T-helper 1 cell (primary cell): ENCODE measurements at places on chromosomes 12 and 14.

GRCh38 chr12:121579190-121579791, 1.5 kb downstream of the KDM2B start:
- DNase-seq = peak; percentile 37

GRCh38 chr12:65620046-65620445, 204.2 kb upstream of the HMGA2 start:
- DNase-seq = no peak

- DNase-seq = no peak
Measured at GRCh38 chr12:12553208-12553785, 9.4 kb downstream of the DUSP16 start.

GRCh38 chr14:49315570-49315969, 270.6 kb downstream of the RPS29 start:
- no peak for DNase-seq

DNA sequence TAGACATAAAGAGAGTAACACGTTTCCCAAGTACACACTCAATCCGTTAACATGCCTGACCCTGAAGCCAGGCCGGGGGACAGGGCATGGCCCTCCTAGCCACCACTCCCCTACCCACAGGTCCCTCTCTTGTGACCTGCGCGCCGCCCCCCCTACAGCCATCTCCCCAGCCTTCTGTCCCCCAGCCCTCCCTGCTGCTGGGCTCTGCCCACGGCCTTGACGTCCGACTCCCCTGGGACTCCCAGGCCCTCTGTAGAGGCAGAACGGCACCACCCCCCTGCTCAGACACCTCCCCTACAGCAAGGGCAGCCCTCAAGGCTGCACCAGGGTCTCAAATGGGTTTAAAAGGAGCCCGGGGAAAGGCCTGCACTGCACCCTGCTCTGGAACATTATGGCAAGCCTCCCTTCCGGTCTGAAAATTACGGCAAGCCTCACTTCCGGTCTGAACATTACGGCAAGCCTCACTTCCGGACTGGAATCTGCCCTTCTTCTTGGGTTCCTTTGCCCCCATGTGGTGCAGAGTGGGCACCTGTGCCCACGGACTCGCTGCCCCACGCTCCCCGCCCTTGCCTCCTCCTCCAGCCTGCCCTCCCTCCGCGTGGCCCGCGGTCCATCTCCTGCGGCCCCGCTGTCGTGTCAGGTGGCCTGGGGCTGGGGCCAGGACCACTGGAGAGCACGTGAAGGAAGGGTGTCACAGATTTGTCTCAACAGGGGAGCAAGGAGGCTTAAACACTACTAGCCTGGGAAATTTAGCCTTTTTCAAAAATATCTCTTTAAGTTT, 77.6 kb downstream of the MOK start:
- DNase-seq = no peak

DNA sequence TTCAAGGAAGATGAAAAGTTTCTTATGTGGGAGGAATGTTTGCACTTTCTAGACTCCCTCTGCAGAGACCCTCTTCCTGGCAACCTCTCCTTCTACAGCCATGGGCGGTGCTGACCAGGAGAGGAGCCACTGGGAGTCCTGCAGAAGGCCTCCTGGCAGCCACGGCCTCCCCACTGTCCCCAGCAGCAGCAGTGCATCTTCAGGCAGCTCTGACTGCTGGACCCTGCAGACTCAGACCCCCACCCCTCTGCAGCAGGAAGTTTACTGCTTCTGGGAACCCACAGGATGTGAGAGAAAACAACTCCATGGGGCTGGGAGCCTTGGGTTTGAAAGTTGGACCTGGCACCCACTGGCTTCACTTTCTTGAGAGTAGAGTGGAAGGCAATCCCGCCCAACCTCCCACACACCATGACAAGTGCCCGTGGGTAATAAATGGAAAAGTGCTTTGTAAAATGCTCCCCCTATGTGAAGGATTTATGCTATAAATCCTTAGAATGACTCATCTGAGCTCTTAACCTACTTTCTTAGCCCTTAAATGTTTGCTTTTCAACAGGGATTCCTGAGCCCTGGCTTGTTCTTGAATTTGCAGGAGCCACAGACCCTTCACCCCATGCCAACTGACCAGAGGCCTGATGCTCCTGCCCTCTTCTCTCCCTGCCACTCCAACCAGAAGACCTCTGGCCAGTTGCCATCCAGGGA, 37.5 kb upstream of the DDX11 start:
- DNase-seq = no peak

- no peak for DNase-seq
Measured at GRCh38 chr14:61404637-61405036, 83.3 kb downstream of the PRKCH start.

- no peak for DNase-seq
Measured at GRCh38 chr12:21849878-21850277, 75.4 kb upstream of the KCNJ8 start.

GRCh38 chr12:111216387-111217159, 152.3 kb downstream of the PHETA1 start:
- DNase-seq = no peak

DNA sequence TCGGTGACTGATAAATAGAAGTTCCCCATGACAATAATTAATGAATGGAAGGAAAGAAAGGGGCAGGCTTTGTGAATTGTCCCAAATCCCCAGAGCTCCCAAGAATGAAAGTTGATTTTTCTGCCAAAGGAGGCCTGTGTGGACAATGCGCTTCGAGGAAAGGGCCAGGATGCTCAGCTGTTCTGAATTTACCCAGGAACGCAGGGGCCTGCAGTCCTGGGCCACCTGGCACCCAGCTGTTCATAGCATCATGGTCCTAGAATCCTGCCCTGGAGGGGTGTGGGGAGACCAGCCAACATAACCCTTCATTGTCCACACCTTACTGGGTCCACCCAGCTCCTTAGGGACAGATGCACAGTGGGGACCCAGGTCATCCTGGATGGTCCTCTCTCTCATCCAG, 587.5 kb downstream of the BCL11B start:
- DNase-seq = no peak

- DNase-seq = no peak
Measured at GRCh38 chr12:111173836-111174235, 195.1 kb downstream of the PHETA1 start.
